ENCODE measurements at places on chromosomes 3 and 15.
A peak's percentile ranks its signal among the peaks of the same experiment; 100 is the strongest.

DNA sequence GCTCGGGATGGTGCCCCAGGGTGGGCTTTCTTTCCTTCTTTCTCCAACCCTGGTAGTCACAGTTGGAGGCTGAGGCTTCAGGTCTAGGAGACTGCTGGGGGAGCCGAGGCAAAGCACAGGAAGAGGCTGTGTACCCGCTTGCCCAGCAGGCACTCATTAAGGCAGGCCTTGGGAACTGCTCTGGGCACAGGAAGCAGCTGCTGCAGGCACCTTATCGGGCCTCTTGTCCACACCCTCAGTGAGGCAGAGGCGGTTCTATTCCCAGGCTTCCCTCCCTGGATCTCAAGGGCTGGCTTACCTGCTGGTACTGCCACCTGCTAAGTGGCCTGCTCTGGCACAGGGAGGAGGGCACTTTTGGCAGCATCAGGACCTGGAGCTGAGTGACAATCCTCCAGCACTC, 15.8 kb upstream of the GRM2 start:
- peak overlapping the region; percentile 10 for H3K27ac ChIP-seq
- no peaks in the 10 kb centered on the region for H3K4me1 ChIP-seq
- H3K36me3 ChIP-seq, result no peaks in the 10 kb centered on the region
- no peak overlapping the region for H3K4me3 ChIP-seq
- no peaks in the 10 kb centered on the region for H3K27me3 ChIP-seq

DNA sequence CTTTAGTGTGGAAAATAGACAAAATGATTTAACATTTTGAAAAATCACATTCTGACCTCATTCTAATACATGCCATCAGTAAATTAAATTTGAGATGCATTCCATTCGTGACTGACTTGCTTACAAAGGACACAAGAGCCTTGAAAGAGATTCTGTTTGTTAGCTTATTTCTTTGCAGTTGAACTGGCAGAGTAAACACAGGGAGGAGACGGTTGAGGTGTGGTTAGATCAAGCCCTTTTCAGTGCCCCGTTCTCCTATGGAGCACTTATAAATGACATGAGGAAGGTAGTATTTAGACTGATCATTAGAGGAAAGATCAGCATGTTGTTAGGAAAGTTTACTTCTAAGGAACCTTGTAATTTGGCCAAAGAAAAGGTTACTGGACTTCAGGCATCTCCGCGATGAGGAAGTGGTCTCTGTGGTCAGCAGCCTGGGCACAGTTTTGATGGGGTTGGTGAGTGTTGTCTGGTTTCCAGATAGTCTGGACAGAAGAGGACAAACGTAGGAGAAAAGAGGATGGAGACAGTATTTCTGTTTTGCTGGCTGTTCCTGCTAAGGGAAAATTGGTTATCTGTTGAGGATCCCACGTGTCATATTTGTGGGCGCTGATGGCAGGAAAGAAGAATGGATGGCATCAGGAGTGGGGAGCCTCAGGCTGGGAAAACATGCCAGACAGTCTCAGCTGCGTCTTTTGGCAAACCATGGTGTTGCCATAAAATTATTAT, 328.9 kb upstream of the TBL1XR1 start:
- peak overlapping the region; percentile 41 for H3K27ac ChIP-seq
- no peaks in the 10 kb centered on the region for H3K36me3 ChIP-seq
- H3K4me3 ChIP-seq, result no peak overlapping the region
- peaks cover 16% of the 10 kb centered on the region for H3K4me1 ChIP-seq

GRCh38 chr3:14832975-14833722, 14.4 kb downstream of the FGD5 start:
- H3K4me1 ChIP-seq, result no peaks in the 10 kb centered on the region
- no peaks in the 10 kb centered on the region for H3K36me3 ChIP-seq
- no peak overlapping the region for H3K27ac ChIP-seq
- no peaks in the 10 kb centered on the region for H3K27me3 ChIP-seq
- DNase-seq, result no peak

GRCh38 chr15:39873978-39874377, 46.1 kb downstream of the GPR176 start:
- no peak overlapping the region for H3K4me3 ChIP-seq
- H3K4me1 ChIP-seq, result no peaks in the 10 kb centered on the region
- DNase-seq, result no peak
- no peak overlapping the region for H3K27ac ChIP-seq
- H3K27me3 ChIP-seq, result no peaks in the 10 kb centered on the region

DNA sequence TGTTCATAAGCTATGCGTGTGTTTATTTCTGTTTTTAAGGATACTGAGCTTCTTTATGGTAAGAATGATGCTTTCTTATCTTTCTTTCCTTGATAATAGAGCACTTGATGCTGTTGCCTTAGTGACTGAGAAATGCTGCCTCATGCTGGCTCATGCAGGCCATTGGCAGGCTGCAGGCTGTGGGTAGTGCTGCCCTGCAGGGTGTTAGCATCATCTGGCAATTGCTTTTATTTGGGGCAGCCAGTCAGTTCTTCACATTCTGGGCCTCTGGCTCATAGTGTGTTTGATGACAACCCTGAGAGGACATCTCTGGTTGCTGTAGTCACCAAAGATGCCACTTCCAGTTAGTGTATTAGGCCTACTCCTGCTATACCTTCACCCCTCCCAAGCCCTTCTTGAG, 66.2 kb upstream of the ONECUT1 start:
- H3K27ac ChIP-seq, result no peak overlapping the region
- no peaks in the 10 kb centered on the region for H3K36me3 ChIP-seq
- H3K27me3 ChIP-seq, result no peaks in the 10 kb centered on the region
- no peak for DNase-seq
- no peaks in the 10 kb centered on the region for H3K4me1 ChIP-seq
- H3K4me3 ChIP-seq, result no peak overlapping the region

- DNase-seq, result no peak
- no peaks in the 10 kb centered on the region for H3K36me3 ChIP-seq
- no peaks in the 10 kb centered on the region for H3K4me1 ChIP-seq
- no peaks in the 10 kb centered on the region for H3K27me3 ChIP-seq
- no peak overlapping the region for H3K27ac ChIP-seq
Observed at GRCh38 chr3:38580450-38581382, 68.8 kb downstream of the SCN5A start.

GRCh38 chr15:53918180-53919079, 59.8 kb upstream of the UNC13C start:
- H3K4me3 ChIP-seq, result no peak overlapping the region
- peak overlapping the region; percentile 47 for H3K27ac ChIP-seq
- H3K27me3 ChIP-seq, result no peaks in the 10 kb centered on the region
- peak; percentile 72 for DNase-seq

DNA sequence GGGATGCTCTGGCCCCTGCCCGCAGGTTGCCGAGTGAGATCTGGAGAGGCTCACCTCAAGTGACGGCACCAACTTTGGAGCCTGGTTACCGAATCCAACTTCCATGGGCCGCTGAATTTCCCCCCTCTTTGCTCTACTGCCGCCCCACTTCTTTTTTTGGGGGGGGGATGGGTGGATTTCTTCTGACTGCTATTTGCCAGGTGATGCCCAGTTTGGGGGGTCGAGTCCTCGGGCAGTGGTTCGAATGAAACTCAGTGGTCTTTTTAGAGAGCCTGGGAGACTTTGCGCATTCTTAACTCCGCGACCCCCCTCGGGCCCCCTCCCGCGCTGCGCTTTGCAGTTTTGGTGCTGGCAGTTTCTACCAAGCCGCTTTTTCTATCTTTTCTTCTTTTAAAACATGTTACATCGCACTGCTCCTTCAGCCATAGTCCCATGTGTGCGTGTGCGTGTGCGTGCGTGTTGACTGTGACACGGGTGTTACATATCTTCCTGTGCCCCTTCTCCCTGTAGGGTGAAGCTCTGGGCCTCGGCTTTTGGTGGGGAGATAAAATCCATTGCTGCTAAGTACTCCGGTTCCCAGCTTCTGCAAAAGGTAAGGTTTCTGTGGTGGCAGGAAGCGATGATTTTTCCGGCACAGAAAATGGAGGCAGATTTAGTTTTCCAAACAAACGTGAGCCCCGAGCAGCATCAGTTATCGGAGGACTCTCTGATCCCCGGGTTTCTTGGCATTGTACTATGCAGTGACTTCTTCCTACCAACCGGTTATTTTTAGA, 837 bp downstream of the CACNA2D3 start:
- H3K27ac ChIP-seq, result no peak overlapping the region
- H3K36me3 ChIP-seq, result no peaks in the 10 kb centered on the region
- DNase-seq, result peak; percentile 20
- H3K27me3 ChIP-seq, result no peaks in the 10 kb centered on the region
- peaks cover 18% of the 10 kb centered on the region for H3K4me1 ChIP-seq

GRCh38 chr3:114119776-114120175, 59.1 kb downstream of the DRD3 start:
- no peak overlapping the region for H3K27ac ChIP-seq
- H3K36me3 ChIP-seq, result no peaks in the 10 kb centered on the region
- no peaks in the 10 kb centered on the region for H3K4me1 ChIP-seq
- no peak overlapping the region for H3K4me3 ChIP-seq
- no peak for DNase-seq

GRCh38 chr3:181695661-181696491, 15.8 kb upstream of the SOX2 start:
- H3K4me1 ChIP-seq, result peaks cover 19% of the 10 kb centered on the region
- DNase-seq, result peak; percentile 28
- no peaks in the 10 kb centered on the region for H3K36me3 ChIP-seq
- peak overlapping the region; percentile 28 for H3K27ac ChIP-seq
- H3K27me3 ChIP-seq, result peaks cover 25% of the 10 kb centered on the region
- peak overlapping the region; percentile 37 for H3K4me3 ChIP-seq

GRCh38 chr3:7086417-7086816, 225.5 kb downstream of the GRM7 start:
- no peak for DNase-seq
- no peaks in the 10 kb centered on the region for H3K4me1 ChIP-seq
- H3K27ac ChIP-seq, result no peak overlapping the region

DNA sequence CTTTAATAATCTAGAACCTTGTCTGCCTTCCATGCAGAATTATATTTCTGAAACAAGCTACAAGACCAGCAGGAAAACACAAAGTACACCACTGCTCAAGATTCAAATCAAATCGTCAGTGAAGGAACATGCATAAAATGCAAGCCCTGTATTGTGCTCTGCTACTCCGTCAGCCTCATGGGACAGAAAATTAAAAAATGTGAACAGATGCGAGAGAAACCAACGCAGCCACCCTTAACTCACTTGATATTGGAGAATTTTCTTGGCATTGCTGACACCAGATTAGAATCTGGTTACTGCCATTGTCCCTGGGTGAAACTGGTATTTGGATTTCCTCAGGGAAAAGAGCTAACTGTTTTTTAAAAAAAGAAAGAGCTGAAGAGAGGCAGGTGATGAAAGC, 23.6 kb downstream of the ANXA2 start:
- no peak for DNase-seq
- H3K4me1 ChIP-seq, result peaks cover 75% of the 10 kb centered on the region
- H3K27ac ChIP-seq, result peak overlapping the region; percentile 96
- H3K4me3 ChIP-seq, result no peak overlapping the region
- no peaks in the 10 kb centered on the region for H3K27me3 ChIP-seq

GRCh38 chr3:159897331-159898075, 91.1 kb upstream of the IL12A start:
- H3K27ac ChIP-seq, result no peak overlapping the region
- H3K4me1 ChIP-seq, result no peaks in the 10 kb centered on the region
- H3K36me3 ChIP-seq, result no peaks in the 10 kb centered on the region
- no peak overlapping the region for H3K4me3 ChIP-seq
- no peaks in the 10 kb centered on the region for H3K27me3 ChIP-seq

GRCh38 chr15:43253431-43254403, 13.0 kb downstream of the TGM5 start:
- no peaks in the 10 kb centered on the region for H3K27me3 ChIP-seq
- DNase-seq, result peak; percentile 72

DNA sequence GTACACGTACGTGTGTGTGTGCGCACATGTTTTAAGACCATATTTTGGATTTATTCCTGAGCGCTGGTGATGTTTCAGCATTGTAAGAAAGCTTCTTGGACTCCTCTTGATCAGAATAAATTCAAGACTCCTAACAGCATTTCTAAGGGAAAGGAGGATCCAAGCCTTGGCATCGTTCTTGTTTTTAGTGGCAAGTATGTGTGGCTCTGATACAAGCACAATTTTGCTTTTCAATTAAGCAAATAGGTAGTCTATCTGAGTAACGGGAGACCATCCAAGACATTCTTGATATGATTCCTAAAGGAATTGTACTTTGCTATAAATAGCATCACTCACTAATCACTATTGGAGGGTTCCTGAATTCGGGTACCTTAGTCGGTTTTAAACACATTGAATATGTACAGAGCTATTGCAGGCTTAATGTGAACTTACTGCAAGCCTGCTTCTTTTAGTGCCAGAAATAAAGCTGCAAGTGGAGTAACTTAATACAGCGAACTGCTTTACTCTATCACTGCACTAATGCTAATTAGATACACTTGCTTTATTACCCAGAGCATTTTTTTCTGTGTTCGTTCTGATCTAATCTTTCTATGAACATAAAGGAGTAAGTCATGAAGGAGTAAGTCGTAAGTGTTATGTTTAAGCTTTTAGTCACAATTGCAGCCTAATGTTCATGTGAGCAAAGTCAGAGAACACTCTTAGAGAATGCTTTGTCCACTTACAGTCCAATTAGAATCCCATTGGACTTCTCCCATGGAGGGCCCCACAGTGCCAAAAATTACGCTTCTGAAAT, 186.3 kb downstream of the MCTP2 start:
- no peak overlapping the region for H3K4me3 ChIP-seq
- no peak overlapping the region for H3K27ac ChIP-seq
- H3K4me1 ChIP-seq, result no peaks in the 10 kb centered on the region
- DNase-seq, result no peak
- H3K36me3 ChIP-seq, result no peaks in the 10 kb centered on the region

DNA sequence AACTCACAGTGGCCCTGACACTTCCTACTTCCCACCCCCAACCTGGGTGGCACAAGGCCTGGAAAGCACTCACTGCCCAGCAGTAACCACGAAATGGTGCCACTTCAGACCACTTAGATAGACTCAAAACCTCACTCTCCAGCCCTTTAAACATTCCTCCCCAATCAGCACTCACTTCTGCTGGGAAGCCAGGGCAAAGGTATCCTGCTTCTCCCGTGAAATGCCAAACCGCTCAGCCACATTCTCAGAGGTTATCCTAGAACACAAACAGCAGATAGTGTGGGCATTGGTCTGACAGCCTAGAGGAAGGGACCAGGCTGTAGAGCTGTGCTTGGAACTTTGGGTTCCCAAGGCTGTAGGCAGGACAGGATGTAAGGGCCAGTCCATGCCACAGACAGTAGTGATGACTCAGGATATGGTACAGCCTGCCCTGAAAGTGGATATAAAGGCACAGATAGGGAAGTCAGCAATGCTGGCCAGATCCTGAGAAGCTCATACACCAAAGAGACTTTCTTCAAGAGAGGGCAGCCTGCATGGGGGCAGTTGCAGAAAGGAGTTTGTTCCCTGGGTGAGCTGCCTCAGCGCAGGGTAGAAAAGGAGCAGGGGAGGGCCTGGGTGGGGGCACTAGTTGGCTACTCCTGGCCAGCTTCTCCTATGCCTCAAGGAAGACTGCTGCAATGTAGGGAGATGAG, 9.2 kb downstream of the ACAA1 start:
- H3K4me3 ChIP-seq, result no peak overlapping the region
- no peaks in the 10 kb centered on the region for H3K27me3 ChIP-seq
- peaks cover 11% of the 10 kb centered on the region for H3K4me1 ChIP-seq

GRCh38 chr3:158769952-158770740, 31.7 kb upstream of the MFSD1 start:
- H3K36me3 ChIP-seq, result no peaks in the 10 kb centered on the region
- no peak overlapping the region for H3K4me3 ChIP-seq
- no peaks in the 10 kb centered on the region for H3K27me3 ChIP-seq
- H3K4me1 ChIP-seq, result peaks cover 24% of the 10 kb centered on the region
- no peak overlapping the region for H3K27ac ChIP-seq

GRCh38 chr3:72178463-72179106, 393.6 kb upstream of the PROK2 start:
- no peaks in the 10 kb centered on the region for H3K27me3 ChIP-seq
- DNase-seq, result no peak
- H3K36me3 ChIP-seq, result no peaks in the 10 kb centered on the region
- no peak overlapping the region for H3K4me3 ChIP-seq

- H3K4me1 ChIP-seq, result no peaks in the 10 kb centered on the region
- no peaks in the 10 kb centered on the region for H3K27me3 ChIP-seq
- H3K36me3 ChIP-seq, result no peaks in the 10 kb centered on the region
- H3K4me3 ChIP-seq, result no peak overlapping the region
Observed at GRCh38 chr15:77564938-77565337, 67.8 kb downstream of the LINGO1 start.
